Immature natural killer cell (primary cell): ENCODE measurements at places on chromosomes 5 and 9. TPM values are rescaled to one million over a fixed set of nuclear protein-coding genes. Genes with fewer than 3 reads are reported as not detected.

GRCh38 chr5:74186356-74187315, 453.9 kb downstream of the ENC1 start:
- no peaks in the 10 kb centered on the region for H3K4me1 ChIP-seq
- H3K27me3 ChIP-seq: no peaks in the 10 kb centered on the region
- no peak overlapping the region for H3K27ac ChIP-seq
- H3K4me3 ChIP-seq: no peak overlapping the region

DNA sequence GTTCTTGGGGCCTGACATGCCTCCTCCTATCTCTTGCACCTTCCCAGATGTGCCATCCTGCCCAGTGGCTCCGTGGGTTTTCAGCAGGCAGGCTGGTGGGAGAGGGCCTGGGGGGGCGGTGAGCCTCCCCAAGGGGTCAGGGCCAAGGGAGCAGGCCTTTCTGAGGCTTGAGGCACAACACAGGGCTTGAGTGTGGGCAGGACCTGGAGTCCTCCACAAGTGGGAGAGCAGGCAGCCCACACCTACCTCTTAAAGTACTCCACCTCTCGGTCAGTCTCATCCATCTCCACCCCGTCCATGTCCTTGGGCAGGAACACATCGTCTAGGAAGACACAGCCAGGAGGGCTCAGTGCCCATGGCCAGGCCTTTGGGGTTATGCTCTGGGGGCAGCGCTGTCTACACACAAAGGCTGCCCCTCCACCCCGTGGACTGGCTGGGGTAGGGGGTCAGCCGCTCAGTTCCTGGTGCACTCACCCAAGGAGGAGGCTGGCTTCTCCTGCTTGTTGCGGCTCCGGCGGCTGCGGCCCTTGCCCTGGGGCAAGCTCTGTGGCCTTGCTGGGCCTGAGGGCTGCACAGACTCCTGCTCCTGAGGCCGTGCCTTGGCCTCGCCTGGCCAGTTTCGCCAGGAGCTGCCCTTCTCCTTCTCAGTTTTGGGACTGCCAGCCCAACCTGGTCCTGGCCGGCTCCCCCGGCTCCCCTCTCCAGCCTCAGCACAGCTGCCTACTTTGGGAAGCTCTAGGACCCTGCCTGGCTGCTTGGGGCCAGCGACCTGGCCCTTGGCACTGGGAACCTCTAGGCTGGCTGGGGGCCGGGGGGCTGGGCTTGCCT, 7.2 kb upstream of the DDX41 start:
- no peak overlapping the region for H3K4me3 ChIP-seq
- H3K27me3 ChIP-seq: no peaks in the 10 kb centered on the region
- H3K4me1 ChIP-seq: peaks cover 20% of the 10 kb centered on the region
- no peak overlapping the region for H3K27ac ChIP-seq
- H3K36me3 ChIP-seq: no peaks in the 10 kb centered on the region

IFNK gene
- polyA plus RNA-seq: not detected

GRCh38 chr9:78009186-78009585, 22.4 kb downstream of the GNAQ start:
- H3K27me3 ChIP-seq: no peaks in the 10 kb centered on the region
- peaks cover 68% of the 10 kb centered on the region for H3K4me1 ChIP-seq
- no peaks in the 10 kb centered on the region for H3K36me3 ChIP-seq
- no peak for DNase-seq
- peak overlapping the region; percentile 56 for H3K4me3 ChIP-seq

SOX30 gene
- polyA plus RNA-seq: 0.07 TPM

NDUFS6 gene
- polyA plus RNA-seq: 75.8 TPM

DTWD2 gene
- 2.0 TPM for polyA plus RNA-seq

RAB3C gene
- not detected for polyA plus RNA-seq

- no peak overlapping the region for H3K27ac ChIP-seq
- H3K27me3 ChIP-seq: peaks cover 2% of the 10 kb centered on the region
- no peak overlapping the region for H3K4me3 ChIP-seq
- no peaks in the 10 kb centered on the region for H3K4me1 ChIP-seq
- DNase-seq: no peak
Observed at GRCh38 chr5:124195411-124195810, 551.0 kb downstream of the ZNF608 start.

DNA sequence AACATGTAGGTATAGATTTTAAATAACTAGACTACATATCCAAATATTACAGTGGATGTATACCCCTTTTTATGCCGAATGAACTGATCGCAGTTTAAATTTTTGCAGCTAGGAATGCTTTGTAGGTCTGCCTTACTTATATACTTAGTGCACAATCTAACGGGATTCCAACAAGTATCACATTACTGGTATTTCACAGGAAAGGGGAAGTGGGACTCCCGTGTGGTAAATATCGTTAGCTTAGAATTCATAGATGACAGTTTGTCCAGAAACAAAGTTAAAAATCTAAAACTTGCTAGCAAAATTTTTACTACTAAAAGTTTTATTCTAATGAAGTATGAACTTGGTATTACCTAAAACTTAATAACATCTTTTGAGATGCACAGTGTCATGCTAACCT, 193.5 kb upstream of the TLX3 start:
- H3K27me3 ChIP-seq: peaks cover 3% of the 10 kb centered on the region
- H3K4me1 ChIP-seq: no peaks in the 10 kb centered on the region
- no peak overlapping the region for H3K4me3 ChIP-seq
- peaks cover 5% of the 10 kb centered on the region for H3K36me3 ChIP-seq

DNA sequence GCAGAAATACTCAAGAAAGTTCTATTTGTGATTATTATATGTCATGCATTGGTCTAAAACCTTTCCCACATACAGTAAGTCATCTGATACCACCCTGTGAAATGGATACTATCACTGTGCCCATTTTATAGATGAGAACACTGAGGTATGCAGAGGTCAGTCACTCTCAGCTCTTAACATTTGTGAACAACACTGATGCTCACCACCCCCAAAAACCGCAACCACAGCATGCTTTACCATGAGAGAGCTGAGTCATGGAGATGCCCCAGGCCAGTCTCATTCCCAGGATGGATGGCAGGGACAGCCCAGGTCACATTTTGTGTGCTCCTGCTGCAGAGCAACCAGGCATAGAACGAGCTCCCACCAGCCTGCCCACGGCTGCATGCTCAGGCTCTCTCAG, 53.5 kb upstream of the IRX1 start:
- H3K27me3 ChIP-seq: no peaks in the 10 kb centered on the region
- no peaks in the 10 kb centered on the region for H3K36me3 ChIP-seq
- no peak for DNase-seq
- H3K4me3 ChIP-seq: no peak overlapping the region
- H3K27ac ChIP-seq: no peak overlapping the region

- H3K36me3 ChIP-seq: no peaks in the 10 kb centered on the region
- no peak for DNase-seq
- no peak overlapping the region for H3K4me3 ChIP-seq
- no peaks in the 10 kb centered on the region for H3K4me1 ChIP-seq
- peaks cover 5% of the 10 kb centered on the region for H3K27me3 ChIP-seq
Observed at GRCh38 chr5:175685701-175686350, 28.0 kb downstream of the HRH2 start.

ADRA1B gene
- polyA plus RNA-seq: not detected

SLC45A2 gene
- polyA plus RNA-seq: not detected

DNA sequence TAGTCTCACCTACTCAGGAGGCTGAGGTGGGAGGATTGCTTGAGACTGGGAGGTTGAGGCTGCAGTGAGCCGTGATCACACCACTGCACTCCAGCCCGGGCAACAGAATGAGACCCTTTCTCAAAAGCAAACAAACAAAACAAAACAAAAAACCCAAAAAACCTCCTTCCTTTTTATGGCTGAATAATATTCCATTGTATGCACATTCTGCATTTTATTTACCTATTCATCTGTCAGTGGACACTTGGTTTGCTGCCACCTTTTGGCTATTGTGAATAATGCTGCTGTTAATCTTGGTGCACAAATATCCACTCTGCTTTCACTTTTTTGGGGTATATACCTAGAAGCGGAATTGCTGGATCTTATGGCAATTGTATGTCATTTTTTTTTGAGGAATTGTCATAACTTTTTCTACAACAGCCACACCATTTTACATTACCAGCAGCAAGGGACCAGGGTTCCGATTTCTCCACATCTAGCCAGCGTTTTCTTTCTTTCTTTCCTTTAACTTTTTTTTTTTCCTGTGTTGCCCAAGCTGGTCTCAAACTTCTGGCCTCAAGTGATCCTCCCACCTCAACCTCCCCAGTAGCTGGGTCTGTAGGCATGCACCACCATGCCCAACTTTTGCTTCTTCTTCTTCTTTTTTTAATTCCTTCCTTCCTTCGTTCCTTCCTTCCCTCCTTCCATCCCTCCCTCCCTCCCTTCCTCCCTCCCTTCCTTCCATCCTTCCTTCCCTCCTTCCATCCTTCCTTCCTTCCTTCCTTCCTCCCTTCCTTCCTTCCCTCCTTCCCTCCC, 30.6 kb downstream of the NKX2-5 start:
- peaks cover 9% of the 10 kb centered on the region for H3K27me3 ChIP-seq
- no peak overlapping the region for H3K4me3 ChIP-seq
- DNase-seq: peak; percentile 33
- H3K4me1 ChIP-seq: no peaks in the 10 kb centered on the region
- H3K36me3 ChIP-seq: no peaks in the 10 kb centered on the region

DNA sequence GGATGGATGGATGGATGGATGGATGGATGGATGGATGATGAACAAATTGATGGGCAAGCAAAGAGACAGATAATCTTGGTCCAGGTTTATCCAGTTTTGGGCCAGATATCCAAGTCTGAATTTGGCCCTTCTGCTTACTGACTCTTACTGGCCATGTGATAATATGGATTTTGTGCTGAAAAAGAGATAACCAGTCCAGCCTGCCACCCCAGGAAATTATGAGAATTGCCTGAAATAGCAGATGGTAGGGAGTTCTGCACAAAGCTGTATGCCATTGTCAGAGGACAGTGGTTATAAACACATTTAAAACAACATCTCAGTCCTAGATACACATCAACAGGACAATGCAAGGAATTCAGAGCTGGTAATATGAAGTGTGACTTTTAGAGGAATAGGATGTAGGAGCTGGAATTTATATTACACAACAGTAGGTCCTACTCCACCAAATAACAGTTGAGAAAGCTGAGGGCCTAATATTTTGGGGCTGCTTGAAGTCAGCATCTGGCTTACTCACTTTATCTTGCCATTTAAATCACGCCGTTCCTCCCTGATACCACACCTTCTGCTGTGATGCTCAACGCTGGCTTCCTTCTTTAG, 9.0 kb upstream of the FAT2 start:
- H3K4me3 ChIP-seq: no peak overlapping the region
- no peak for DNase-seq
- H3K27ac ChIP-seq: no peak overlapping the region
- H3K27me3 ChIP-seq: peaks cover 8% of the 10 kb centered on the region

DNA sequence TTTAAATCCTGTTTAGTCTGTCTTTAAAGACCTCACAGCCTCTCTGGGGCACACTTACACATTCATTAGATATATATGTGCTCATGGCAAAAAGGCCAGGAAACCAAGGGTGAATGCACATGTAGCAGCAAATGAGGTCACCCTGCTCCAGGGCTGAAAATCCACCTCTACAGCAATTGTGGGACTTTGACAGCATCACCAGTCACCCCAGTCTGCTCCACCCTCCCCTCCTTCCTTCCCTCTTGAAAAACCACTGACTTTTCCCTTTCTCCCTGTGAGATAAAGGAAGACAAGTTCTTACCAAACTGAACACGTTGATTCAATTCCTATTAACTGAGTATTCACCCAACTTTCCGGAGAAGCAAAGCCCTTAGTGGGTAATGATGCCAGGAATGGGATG, 15.2 kb upstream of the SH3RF2 start:
- H3K4me1 ChIP-seq: no peaks in the 10 kb centered on the region
- no peak overlapping the region for H3K4me3 ChIP-seq
- H3K36me3 ChIP-seq: no peaks in the 10 kb centered on the region
- H3K27me3 ChIP-seq: peaks cover 2% of the 10 kb centered on the region

DMAC1 gene
- polyA plus RNA-seq: 46.0 TPM

OGN gene
- not detected for polyA plus RNA-seq

DNA sequence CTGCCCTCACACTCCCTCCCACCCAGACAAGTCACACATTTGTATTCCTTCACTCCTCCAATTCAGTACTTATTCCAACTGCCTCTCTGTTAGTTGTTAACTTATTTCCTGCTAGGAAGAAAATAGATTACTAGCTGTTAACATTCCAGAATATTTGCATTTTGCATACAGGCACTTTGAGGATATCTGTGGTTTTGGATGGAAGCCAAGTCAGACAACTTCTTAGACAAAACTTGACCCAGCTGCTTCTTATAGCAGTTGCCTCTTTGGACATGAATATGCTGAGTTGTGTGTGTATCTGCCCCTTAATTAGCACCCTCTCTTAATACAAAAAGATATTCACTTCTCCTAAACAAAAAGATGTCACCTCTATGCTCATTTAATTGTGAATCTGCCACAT, 1280.6 kb upstream of the ACO1 start:
- no peaks in the 10 kb centered on the region for H3K36me3 ChIP-seq
- no peaks in the 10 kb centered on the region for H3K27me3 ChIP-seq
- no peak for DNase-seq
- H3K4me1 ChIP-seq: no peaks in the 10 kb centered on the region
- H3K4me3 ChIP-seq: no peak overlapping the region

HTR4 gene
- polyA plus RNA-seq: not detected

- DNase-seq: no peak
- H3K4me3 ChIP-seq: no peak overlapping the region
- H3K4me1 ChIP-seq: no peaks in the 10 kb centered on the region
- peaks cover 6% of the 10 kb centered on the region for H3K27me3 ChIP-seq
- no peaks in the 10 kb centered on the region for H3K36me3 ChIP-seq
- H3K27ac ChIP-seq: no peak overlapping the region
Observed at GRCh38 chr9:137040568-137040967, 5.4 kb downstream of the NPDC1 start.

GRCh38 chr9:125431741-125432271, 170.2 kb downstream of the GAPVD1 start:
- no peak for DNase-seq
- H3K4me1 ChIP-seq: no peaks in the 10 kb centered on the region
- no peak overlapping the region for H3K27ac ChIP-seq
- no peak overlapping the region for H3K4me3 ChIP-seq
- no peaks in the 10 kb centered on the region for H3K36me3 ChIP-seq

- H3K27me3 ChIP-seq: peaks cover 1% of the 10 kb centered on the region
- H3K4me1 ChIP-seq: no peaks in the 10 kb centered on the region
- H3K27ac ChIP-seq: no peak overlapping the region
- no peak for DNase-seq
Observed at GRCh38 chr9:133839822-133840329, 101.7 kb upstream of the SARDH start.

- H3K27ac ChIP-seq: no peak overlapping the region
- H3K4me3 ChIP-seq: no peak overlapping the region
- peaks cover 3% of the 10 kb centered on the region for H3K27me3 ChIP-seq
- no peak for DNase-seq
Observed at GRCh38 chr5:15885156-15885555, 294.4 kb downstream of the MARCHF11 start.

GRCh38 chr5:161660806-161661205, 24.7 kb upstream of the GABRA6 start:
- H3K27me3 ChIP-seq: no peaks in the 10 kb centered on the region
- H3K36me3 ChIP-seq: no peaks in the 10 kb centered on the region
- no peak overlapping the region for H3K27ac ChIP-seq
- no peak overlapping the region for H3K4me3 ChIP-seq
- no peak for DNase-seq
- H3K4me1 ChIP-seq: no peaks in the 10 kb centered on the region

- no peak for DNase-seq
- H3K36me3 ChIP-seq: peaks cover 22% of the 10 kb centered on the region
- no peak overlapping the region for H3K4me3 ChIP-seq
Observed at GRCh38 chr9:3385871-3386270, 139.9 kb downstream of the RFX3 start.

TMED7 gene
- 40.7 TPM for polyA plus RNA-seq

GARNL3 gene
- polyA plus RNA-seq: not detected
